ENCODE measurements at places on chromosomes 16 and 17. TPM values are rescaled to one million over a fixed set of nuclear protein-coding genes. Genes with fewer than 3 reads are reported as not detected.

Gene QPRT
- total RNA-seq: 30.4 TPM

Gene OR1F1
- not detected for total RNA-seq

Gene GRAPL
- total RNA-seq: 38.3 TPM

Gene FOXJ1
- total RNA-seq: 2.1 TPM

Gene SLC52A1
- total RNA-seq: 0.21 TPM

Gene ENPP7
- total RNA-seq: not detected

Gene NPIPA2
- 9.0 TPM for total RNA-seq

Gene SLC13A5
- total RNA-seq: 1.3 TPM

Gene MT1H
- total RNA-seq: not detected

GRCh38 chr17:35046740-35047283 is 16.7 kb downstream of the RFFL start:
- no peak for DNase-seq

- DNase-seq: no peak
These were observed 364.4 kb downstream of the SEC14L1 start for GRCh38 chr17:77505181-77505639.

DNA sequence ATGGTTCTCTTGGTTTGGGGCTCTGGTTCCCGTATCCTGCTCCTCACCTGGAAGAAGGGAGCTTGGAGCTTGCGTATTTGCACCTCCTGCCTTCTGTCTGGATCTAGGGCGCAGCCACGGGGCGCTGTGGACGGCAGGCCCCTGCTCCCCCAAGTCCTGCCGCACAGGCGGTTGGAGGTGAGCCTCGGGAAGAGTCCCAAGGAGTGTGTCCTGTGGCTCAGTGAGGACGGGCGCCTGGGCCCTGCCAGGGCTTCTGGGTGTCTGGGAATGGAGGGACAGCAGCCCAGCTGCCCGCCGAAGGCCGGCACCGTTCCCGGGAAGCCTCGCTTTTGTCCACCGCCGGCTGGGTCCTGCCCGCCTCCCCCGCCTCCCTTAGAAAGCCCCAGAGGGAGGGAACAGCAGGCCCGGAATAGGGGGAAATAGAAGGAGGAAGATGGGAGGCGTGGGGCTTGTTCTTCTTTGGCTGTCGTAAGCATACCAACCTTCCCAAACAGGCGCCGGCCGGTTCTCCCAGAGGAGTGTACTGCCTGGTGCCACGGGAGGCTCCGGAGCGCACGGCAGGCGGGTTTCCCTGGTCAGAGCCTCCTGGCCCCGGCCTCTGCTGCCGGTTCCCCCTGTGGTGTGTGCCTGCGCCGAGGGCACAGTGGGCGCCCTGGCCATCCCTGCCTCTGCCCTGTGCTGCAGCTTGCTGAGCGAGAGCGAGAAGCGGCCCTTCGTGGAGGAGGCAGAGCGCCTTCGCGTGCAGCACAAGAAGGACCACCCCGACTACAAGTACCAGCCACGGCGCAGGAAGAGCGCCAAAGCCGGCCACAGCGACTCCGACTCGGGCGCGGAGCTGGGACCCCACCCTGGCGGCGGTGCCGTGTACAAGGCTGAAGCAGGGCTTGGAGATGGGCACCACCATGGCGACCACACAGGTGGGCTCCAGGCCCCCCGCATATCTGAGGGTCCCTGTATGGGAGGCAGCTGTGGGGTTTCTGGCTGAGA is 1.8 kb downstream of the SOX8 start:
- DNase-seq: no peak

GRCh38 chr17:65171752-65172151 is 34.6 kb downstream of the RGS9 start:
- DNase-seq: peak; percentile 35

DNA sequence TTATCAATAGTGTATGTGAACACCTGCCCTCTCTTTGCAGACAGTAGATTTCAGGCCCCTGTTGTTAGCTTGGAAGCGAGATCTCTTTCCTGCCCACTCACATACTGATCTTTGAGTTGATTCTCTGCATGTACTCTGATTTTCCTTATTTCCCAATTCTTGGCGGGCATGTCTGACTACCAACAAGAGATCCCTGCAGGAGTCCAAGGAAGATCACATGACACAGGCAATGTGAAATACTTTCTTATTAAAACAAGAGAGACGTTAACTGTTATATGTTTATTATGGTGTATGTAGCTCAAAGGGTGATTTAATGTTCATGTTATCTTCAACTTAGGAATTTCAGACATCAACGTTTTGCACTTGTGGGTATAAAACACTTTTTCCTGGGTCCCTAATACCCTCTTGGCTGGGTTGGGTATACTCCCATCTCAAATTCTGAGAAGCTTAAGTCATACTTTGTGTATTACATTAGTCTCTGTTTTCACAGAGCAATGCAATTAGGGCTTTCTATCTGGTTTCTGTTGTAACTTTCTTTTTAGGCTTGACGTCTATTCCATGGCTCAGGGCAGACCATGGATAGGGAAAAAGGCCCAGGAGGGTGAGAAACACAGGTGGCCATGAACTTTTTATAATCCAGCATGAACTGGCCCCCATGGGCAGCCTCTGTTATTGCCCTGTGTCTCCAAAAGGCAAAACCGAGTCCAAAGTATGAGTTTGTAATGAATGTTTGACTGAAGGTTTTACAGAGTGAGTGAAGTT is 32.2 kb downstream of the HSD17B2 start:
- DNase-seq: no peak

- no peak for DNase-seq
These were observed 13.5 kb upstream of the CBX4 start for GRCh38 chr17:79852748-79853147.

DNA sequence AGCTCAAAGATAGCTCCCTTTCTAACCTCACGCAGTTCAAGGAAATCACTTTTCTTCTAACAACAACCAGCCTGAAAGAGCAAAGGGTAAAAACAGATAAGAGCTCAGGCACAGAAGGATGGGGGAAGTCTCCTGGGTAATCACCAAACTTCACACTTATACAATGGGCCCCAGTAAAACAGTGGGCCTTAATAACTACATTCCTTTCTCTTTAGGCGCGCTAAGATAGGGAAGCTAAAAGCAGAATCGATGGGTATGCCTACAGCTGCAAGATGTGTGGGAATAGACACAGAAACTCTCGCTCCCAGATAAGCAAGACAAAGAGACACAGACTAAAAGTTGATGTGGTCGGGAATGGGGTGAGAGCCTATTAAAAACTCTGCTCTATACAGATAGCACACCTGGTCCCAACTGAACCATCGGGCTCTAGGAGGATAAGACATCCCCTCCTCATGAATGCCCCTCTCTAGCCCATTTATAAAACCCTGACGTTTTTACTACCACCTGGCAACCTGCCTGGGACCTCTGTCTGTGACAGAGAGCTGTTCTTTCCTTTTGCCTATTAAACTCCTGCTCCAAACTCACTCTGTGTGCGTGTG is 826 bp downstream of the LYZL6 start:
- DNase-seq: no peak

- DNase-seq: peak; percentile 23
These were observed 18.3 kb downstream of the IL4R start for GRCh38 chr16:27332105-27332504.

DNA sequence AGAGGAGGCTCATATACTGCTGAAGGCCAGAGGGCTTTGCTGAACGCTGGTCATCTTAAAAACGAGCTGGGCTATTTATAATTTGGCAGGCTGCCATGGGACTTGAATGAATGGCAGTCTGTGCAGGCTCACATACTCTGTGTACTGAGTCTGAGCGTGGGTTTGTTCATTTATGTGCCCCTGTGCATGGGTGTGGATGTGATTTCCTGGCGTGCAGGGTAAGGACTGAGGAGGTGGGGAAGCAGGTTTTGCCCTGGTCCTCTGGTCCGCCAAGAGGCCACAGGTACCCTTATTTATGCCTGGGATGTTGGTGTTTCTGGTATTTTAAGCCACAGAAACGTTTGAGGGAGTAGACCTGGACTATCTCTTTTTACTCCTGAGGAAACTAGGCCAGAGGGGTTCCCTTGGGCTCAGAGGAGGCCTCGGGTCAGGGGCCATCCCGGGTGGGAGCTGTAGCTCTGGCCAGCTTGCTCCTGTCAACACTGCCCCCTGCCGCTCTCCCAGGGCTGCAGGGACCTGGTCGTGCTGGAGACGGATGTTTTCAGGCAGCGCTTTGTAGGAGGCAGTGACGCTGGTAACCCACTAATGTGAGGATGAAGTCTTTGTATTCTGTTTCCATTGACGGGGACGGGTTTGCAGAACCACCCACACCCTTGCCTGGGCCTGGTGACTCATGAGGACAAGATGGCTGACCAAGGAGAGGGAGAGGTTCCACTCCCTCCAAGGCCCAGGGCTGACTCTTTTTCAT is 184.4 kb downstream of the MSI2 start:
- peak; percentile 68 for DNase-seq

DNA sequence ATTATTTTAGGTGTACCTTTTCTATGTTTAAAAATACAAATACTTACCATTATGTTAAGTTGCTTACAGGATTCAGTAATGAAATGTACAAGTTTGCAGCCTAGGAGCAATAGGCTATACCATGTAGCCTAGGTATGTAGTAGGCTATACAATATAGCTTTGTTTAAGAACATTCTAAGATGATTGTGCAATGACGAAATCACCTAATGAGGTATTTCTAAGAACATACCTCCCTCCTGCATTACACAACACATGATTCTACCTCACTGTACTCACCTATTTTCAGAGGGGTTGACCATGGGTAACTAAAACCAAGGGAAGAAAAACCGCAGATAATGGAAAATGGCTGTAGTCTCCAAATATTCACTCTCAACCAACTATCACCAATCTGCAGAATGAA is 35.3 kb upstream of the TBC1D3K start:
- no peak for DNase-seq

DNA sequence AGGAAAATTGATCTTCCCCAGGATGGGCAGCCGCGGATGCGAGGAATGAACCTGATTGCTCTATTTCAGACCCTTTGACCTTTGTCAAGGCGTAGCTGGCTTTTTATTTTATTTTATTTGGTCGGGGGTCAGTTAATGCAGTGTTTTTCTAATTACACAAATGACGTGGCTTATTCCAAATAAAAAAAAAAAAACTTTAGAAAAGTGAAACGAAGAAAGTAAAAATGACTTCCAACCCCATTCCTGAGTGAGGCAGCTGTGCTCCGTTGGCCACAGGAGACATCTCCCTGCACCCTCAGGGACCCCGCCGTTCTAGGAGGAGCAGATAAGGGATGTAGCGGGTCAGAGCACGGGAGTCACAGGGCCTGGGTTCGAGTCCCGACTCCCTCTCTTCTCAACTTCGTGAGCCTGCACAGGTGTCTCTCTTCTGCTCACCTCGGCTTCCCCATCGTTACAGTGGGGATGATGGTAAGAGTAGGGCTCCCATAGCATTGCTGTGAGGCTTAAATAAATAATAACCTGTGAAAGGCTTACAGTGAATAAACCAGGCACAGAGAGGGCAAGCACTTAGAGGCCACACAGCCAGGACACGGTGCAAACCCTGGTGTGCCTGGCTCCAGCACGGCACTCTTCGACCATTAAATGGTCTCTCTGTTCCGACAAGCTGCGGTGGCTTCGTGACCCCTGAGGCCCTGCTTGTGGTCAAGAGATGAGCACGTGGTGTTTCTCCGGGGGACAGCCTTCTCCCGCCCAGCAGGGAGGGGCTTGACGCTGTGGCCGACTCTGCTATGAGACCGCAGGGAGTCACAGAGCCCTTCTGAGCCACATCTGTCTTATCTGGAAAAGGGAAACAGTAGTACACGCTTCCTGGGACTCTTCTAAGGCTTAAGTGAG is 10.2 kb downstream of the FOXF1 start:
- no peak for DNase-seq

DNA sequence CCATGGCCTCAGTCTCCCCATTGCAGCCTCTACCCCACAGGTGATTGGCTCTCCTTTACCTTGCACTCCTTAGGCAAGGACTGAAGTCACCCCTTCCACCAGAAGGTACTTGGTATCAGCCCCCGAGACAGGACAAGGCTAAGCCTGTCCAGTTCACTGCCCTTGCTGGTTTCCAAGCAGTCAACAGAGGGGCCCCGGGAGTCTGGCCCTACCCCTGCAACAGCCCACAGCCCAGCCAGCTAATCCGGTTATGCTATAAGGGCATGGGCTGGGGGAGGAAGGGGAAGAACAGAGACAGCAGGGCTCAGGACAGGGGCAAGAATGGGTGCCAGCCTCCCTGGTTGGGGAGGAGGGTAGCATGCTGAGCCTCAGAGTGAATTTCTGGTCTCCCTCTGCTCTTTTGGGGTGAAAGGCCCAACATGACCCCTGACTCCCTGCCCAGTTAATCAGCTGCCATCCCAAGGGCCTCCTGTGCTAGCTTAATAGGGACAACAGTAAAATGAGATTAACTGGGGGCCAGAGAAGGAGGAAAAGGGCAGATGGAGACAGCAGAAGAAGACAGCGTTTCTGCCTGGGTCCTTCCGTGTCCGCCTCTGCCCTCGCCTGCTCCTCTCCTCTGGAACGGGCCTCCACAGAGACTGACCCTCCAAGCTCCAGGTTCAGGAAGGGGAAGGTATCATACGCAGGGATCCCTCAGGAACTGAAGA is 10.7 kb downstream of the DLG4 start:
- DNase-seq: no peak

DNA sequence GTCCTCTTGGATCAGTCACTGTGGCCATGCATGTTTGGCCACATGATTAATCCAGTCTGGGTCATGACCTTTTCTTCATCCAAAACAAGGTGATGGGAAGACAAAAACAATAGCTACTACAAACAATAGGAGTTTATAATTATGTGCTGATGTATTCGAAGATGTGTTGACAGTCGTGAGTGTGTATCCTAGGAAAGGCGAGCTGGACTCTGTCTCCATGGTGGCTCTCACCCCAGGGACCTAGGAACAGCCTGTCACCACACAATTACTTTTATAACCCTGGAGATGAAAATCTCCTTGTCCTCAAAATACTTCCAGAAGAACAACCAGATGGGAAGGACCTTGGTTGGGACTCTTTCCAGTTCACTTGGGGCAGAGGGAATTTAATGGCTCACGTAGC is 9.8 kb upstream of the PLK1 start:
- DNase-seq: no peak

- DNase-seq: no peak
These were observed 5.2 kb upstream of the NUBP1 start for GRCh38 chr16:10738231-10739077.

- DNase-seq: no peak
These were observed 96.9 kb downstream of the RAB11FIP4 start for GRCh38 chr17:31488264-31488981.

DNA sequence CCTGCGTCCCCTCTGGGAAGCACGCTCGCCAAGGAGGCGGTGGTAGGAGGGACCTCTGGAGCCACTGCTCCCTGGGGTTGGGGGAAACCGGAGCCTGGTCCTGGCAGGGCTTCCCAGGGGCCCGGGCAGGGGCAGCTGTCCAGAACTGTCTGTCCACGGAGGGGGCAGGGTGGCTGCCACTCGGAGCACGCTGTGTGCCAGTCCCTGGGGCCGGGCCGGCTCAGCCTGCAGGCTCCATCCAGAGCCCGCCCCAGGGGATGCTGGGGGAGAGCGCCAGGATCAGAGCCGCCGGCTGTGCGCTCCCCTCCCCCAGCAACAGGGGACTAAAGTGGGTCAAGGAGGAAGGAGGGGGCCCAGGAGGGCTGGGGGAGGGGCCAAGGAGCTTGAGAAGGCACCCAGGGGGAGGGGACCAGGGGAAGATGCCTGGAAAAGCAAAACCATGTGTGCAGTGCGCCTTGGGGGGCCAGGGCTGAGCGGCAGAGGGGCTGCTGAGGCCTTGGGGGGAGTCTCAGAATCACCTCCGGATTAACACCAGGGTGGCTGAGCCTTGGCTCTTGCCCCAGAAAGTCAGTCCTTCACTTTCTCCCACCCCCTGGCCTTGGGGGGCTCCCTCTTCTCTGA is 21.3 kb downstream of the ZNF423 start:
- no peak for DNase-seq

Data from endothelial cell (in vitro differentiated cells).